Activated CD8-positive, alpha-beta memory T cell treated with anti-CD3 and anti-CD28 coated beads, Interleukin-2, amount 10 ng/mL, durations not matched to agents 7 days and 5 days (primary cell): ENCODE measurements at places on chromosomes 7 and 10. TPM values are rescaled to one million over a fixed set of nuclear protein-coding genes. Genes with fewer than 3 reads are reported as not detected.

DNA sequence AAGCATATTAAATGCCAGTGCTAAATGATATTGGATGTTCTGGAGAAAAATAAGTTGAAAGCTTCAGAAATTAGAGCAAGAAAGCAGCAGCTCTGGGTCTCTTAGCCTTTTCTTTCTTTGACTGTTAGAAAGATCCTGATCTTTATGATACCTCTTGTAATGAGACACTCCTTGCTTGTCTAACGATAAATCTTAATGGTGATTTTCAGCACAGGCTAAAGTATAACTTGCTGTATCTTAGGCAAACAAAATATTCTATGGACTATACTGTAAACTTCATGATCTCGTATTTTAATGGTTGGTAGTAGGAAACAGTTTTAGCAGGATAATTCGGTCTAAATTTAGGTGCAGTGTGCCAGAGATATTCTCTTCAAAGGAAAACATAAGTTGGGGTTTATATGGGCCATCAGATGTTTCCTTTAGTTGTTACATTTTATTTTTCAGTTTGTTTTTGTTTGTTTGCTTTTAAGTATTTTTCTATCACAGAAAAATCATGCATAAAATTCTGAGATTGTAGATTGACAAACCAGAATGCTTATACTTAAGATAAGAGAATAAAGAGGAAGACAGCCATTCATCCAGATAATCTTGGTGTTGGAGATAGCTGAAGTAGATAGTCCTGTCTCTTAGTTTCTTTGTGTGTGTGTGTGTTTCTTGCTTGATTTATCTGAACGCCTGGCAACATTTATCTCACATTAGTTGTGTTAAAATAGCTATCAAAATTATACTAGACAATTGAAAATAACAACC, 4.7 kb downstream of the CASD1 start:
- no peak for DNase-seq

GRCh38 chr10:11142777-11143176, 125.1 kb downstream of the CELF2 start:
- DNase-seq, result no peak

DNA sequence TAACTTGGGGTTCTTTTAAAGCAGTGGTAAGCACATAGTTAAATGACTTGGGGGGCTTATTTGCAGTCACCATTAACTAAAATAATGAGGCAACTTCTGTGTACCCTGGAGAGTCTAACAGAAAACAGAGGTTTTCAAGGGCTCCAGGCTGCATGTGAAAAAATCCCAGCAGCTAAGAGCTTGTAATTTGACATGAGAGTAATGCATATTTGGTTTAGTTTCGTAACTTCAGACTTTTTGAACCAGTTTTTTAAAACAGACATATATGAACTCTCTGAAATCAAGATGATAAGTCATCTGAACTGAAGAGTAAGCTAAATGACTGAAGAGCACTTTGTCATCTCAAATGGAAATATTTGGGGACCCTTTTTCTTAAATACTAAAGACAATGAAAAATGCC, 40.2 kb upstream of the IFRD1 start:
- DNase-seq, result no peak

DNA sequence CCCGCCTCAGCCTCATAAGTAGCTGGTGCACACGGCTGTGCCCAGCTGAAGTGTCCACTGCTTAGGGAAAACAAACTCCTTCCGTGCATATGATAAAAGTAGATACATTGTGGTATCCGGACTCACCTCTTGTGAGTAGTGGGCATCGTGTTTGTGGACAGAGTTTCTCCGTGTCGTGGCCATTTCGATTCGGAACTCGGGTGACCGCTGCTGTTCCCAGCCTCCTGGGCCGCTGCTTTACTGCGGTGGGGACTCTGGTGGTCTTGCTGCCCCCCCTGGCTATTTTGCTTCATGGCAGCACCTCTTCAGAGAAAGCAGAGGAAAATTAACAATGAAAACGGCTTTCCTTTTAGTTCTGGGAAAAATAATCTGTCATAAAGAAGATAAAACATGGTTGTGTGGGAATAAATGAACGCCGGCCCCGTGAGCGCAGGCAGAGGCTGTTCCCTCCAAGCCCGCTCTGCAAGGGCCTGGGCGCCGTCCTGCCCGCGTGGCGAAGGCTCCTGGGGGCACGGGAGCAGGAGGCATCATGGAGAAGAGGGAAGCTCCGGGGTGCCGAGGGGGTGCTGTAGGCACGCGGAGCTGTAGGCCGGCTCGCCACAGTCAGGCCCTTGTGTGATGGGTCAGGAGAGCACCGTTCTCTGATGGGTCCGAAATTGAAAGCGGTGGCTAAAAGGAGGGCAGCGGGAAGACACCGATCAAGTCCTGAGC, 107.4 kb downstream of the ACTR3B start:
- DNase-seq, result peak; percentile 34

- no peak for DNase-seq
Measured at GRCh38 chr7:4700577-4701235, 18.6 kb downstream of the FOXK1 start.

GRCh38 chr10:21978191-21978862, 25.2 kb downstream of the DNAJC1 start:
- DNase-seq, result no peak

DNA sequence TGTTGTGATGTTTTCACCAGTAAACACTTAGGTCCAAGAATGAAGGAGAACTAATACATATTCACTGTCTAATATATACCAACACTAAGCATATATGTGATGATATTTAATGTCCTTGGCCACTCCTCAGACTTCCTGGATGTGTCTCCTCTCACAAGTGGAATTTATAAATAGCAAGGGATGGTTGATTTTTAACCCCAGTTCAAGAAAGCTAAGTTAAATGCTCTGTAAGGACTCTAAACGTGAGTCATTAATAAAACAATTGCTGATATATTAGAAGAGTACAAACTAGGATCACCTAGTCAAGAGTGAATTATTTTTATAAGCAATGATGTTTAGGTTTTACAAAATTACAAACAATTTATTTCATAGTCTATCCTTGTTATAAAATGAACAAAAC, 355.9 kb upstream of the TMEM229A start:
- no peak for DNase-seq

DNA sequence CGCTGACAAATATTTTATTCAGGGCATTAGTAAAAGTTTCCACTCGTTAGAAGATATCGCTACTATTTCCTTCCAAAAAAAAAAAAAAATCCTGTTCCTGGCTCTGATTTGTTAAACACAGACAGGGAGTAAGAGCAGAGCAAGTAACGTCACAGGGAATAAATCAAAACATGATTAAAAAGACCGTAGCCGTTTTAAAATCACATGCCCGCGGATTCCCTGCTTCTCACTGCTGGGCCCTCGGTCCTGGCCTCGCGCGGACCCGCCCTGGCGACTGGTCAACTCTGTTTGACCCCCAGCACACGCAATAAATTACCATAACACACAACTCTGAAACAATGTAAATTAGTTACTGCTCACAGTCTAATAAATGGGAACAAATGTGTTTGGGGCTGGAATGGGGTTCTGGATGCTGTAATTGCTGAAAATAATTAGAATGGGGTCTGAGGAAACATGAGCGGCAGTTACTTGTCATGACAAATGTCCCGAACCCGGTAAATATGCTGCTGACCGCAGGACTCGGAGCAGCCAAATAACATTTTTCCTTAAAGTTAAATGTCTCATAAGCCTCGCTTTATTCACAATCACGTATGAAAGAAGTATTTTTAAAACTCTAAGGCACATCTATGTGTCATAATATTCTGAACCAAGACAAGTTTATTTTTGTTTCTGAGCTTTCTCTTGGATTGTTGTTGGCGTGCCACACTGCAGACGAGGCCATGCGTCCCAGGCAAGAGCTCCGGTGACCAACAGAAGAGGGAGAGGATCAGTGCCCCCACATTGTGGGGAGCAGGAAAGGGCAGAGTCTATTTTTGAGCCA, 17.9 kb downstream of the EBF3 start:
- no peak for DNase-seq

DNA sequence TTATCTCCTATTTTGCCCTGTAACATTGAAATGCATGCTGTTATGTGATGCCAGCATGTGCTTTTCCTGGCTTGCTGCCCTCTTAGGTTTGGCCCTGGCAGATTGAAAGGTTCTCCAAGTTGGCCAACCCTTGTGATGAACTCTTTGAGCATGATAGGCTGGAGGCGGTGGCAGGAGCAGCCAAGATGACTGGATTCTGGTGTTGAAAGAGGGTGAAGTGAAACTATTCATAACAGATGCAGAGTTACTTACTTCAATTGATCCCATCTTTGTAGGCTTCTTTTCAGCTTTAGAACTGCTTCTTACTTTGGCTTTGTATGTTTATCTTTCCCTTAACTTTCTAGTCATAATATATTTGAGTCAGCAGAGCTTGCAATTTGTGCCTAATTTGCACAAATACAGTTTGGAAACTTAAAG, 57.6 kb downstream of the BICC1 start:
- DNase-seq, result no peak

- no peak for DNase-seq
Measured at GRCh38 chr7:150339409-150339809, 2.0 kb downstream of the RARRES2 start.

DNA sequence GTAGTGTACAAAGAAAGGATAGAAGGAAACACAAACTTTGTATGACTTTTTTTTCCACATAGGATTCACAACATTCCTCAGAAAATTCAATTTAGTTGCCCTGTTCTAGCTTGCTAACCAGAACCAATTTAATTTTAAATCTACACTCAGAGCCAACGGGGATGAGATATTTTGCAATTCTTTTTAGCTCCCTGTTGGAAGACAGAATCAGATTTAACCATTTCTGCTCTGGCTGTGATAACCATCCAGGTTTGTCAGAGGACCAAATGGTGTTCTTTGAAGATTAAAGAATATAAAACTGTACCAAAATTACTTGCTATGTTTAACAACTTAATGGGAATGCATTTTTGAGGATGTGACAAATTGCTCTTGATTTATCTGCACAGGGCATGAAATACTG, 319.7 kb downstream of the HPSE2 start:
- DNase-seq, result no peak

- no peak for DNase-seq
Measured at GRCh38 chr10:15168291-15168785, at the start of gene NMT2. Gene NMT2 (minus strand): TSS chr10:15168693. CDS start chr10:15168612, 81 bp downstream.

GRCh38 chr7:6714360-6714759, 7.6 kb upstream of the ZNF12 start:
- DNase-seq, result no peak

GRCh38 chr10:117320050-117320665, 55.1 kb downstream of the PDZD8 start:
- DNase-seq, result no peak

- DNase-seq, result peak; percentile 50
Measured at GRCh38 chr10:86139066-86139657, 227.4 kb downstream of the GRID1 start.

GRCh38 chr7:101146-102046, 91.0 kb upstream of the FAM20C start:
- no peak for DNase-seq

- DNase-seq, result no peak
Measured at GRCh38 chr7:94146408-94146807, 142.3 kb upstream of the BET1 start.

GRCh38 chr10:82685087-82685486, 810.1 kb downstream of the NRG3 start:
- DNase-seq, result no peak

- DNase-seq, result no peak
Measured at GRCh38 chr10:132610071-132610701, 72.6 kb downstream of the INPP5A start.

- no peak for DNase-seq
Measured at GRCh38 chr7:3404501-3404900, 103.4 kb downstream of the SDK1 start.

DNA sequence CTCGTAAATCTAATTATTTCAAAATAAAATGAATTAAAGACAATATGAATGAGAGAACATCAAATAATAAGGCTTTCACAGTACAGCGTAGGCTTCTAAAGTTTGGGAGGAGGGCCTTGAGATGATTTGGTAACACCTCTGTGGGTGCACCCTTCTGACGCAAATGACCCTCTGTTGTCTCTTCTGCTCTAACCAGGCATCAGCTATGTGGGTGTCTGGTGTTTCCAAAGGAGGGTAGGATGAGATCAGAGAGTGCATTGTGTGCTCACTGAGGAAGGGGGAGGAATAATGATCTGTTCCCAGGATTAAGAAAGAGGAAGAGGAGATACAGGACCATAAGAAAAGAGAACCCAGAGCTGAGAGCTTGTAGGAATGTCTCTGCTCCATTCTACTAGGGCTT, 420.4 kb downstream of the SDK1 start:
- no peak for DNase-seq

DNA sequence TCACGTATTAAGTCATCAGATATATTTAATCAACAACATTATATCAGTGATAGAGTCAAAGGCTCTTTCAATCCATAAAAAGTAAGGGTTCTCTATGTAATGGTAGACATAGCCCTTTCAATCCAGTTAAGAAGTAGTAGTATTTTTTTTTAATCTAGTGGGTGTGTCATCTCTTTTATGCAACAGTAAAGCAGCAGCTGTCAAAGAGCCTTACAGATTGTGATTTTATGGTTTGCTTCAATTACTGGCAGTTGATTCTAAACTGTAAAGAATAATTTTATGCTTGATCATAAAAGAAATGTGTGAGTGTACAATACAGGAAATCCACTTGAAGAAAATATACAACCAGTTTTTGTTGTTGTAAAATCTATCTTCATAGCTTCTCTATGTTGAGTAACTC, 902.6 kb upstream of the MBL2 start:
- no peak for DNase-seq

DNA sequence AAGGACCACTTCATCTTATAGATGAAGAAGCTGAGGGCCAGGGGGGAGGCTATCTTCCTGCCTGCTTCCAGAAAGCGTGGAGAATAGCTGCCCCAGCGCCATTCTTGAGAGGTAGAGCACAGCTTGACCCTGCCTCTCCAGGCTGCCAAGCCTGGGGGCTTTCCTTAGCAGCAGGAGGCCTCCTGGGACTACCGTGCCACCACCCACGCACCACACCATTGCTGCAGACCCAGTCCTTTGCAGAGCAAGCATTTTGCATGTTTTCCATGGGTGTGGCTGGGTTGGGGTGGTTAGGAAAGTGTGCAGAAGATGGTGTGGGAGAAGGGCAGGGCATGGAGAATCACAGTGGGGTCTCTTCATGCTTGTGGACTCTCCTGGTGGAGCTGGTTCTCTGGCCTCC, 64.9 kb downstream of the TBXAS1 start:
- no peak for DNase-seq

- DNase-seq, result no peak
Measured at GRCh38 chr10:131689016-131689415, 211.8 kb upstream of the PPP2R2D start.

Gene GHRHR
- total RNA-seq, result not detected

Gene IFIT1B
- total RNA-seq, result 0.29 TPM

Gene MRLN
- not detected for total RNA-seq

Gene CASP7
- total RNA-seq, result 42.1 TPM

Gene SNX10
- 42.8 TPM for total RNA-seq
